Parietal lobe (tissue), 2 donors: ENCODE measurements at places on chromosomes 4 and X. TPM values are rescaled to one million over a fixed set of nuclear protein-coding genes. Genes with fewer than 3 reads are reported as not detected.

Gene MUC7
- not detected for total RNA-seq

Gene NAA11
- not detected for total RNA-seq

Gene CTAG1B
- not detected for total RNA-seq

Gene RAI2
- total RNA-seq = 5.6 TPM

Gene FGFBP1
- not detected for total RNA-seq

Gene SERPINA7
- total RNA-seq = not detected

Gene ENPEP
- 1.6 TPM for total RNA-seq

Gene TMSB15C
- total RNA-seq = 56.3 TPM

Gene TADA2B
- total RNA-seq = 21.3 TPM

Gene UGT2B17
- total RNA-seq = not detected

Gene SEPTIN6
- 57.3 TPM for total RNA-seq

Gene GRIA3
- total RNA-seq = 101 TPM

Gene FOXR2
- not detected for total RNA-seq

Gene ZNF157
- 5.0 TPM for total RNA-seq

Gene GLRA3
- 6.9 TPM for total RNA-seq

Gene GCNA
- 5.3 TPM for total RNA-seq

Gene TRIM60
- total RNA-seq = not detected

Gene MAGEA2
- total RNA-seq = not detected

Gene CCSER1
- 336 TPM for total RNA-seq

Gene CFAP47
- total RNA-seq = 5.6 TPM

Gene PUDP
- total RNA-seq = 11.6 TPM

Gene CT83
- not detected for total RNA-seq

Gene PLK4
- 15.3 TPM for total RNA-seq

Gene SMIM10
- 0.31 TPM for total RNA-seq

Gene TBC1D25
- 13.8 TPM for total RNA-seq

Gene CFAP99
- total RNA-seq = not detected

Gene ENAM
- total RNA-seq = not detected

Gene SOWAHD
- total RNA-seq = 0.31 TPM

Gene FGF2
- 8.1 TPM for total RNA-seq

Gene CYLC1
- total RNA-seq = not detected

Gene HHIP
- 2.5 TPM for total RNA-seq

Gene GUCY1B1
- total RNA-seq = 36.9 TPM

Gene LNX1
- total RNA-seq = 54.1 TPM

Gene RAB9B
- 42.9 TPM for total RNA-seq

Gene NUDT10
- total RNA-seq = 36.3 TPM

Gene SPANXB1
- not detected for total RNA-seq

Gene GSTCD
- 36.3 TPM for total RNA-seq

Gene DAPP1
- total RNA-seq = 0.31 TPM

Gene MTNR1A
- 0.63 TPM for total RNA-seq

Gene VSIG1
- 0.31 TPM for total RNA-seq

Gene IGSF1
- 0.63 TPM for total RNA-seq

Gene VGLL1
- total RNA-seq = not detected

Gene FAAH2
- 9.4 TPM for total RNA-seq

Gene FREM3
- not detected for total RNA-seq

Gene MSANTD1
- 11.0 TPM for total RNA-seq

Gene ERCC6L
- 0.94 TPM for total RNA-seq

Gene ANAPC4
- 71.4 TPM for total RNA-seq

Gene PRRG3
- 15.0 TPM for total RNA-seq

Gene NSG1
- 220 TPM for total RNA-seq

Gene MYOZ2
- total RNA-seq = 0.63 TPM
